ENCODE measurements at places on chromosomes 11 and 22.

- peak; percentile 80 for DNase-seq
Measured at GRCh38 chr22:17569971-17570511, 6.7 kb downstream of the SLC25A18 start.

DNA sequence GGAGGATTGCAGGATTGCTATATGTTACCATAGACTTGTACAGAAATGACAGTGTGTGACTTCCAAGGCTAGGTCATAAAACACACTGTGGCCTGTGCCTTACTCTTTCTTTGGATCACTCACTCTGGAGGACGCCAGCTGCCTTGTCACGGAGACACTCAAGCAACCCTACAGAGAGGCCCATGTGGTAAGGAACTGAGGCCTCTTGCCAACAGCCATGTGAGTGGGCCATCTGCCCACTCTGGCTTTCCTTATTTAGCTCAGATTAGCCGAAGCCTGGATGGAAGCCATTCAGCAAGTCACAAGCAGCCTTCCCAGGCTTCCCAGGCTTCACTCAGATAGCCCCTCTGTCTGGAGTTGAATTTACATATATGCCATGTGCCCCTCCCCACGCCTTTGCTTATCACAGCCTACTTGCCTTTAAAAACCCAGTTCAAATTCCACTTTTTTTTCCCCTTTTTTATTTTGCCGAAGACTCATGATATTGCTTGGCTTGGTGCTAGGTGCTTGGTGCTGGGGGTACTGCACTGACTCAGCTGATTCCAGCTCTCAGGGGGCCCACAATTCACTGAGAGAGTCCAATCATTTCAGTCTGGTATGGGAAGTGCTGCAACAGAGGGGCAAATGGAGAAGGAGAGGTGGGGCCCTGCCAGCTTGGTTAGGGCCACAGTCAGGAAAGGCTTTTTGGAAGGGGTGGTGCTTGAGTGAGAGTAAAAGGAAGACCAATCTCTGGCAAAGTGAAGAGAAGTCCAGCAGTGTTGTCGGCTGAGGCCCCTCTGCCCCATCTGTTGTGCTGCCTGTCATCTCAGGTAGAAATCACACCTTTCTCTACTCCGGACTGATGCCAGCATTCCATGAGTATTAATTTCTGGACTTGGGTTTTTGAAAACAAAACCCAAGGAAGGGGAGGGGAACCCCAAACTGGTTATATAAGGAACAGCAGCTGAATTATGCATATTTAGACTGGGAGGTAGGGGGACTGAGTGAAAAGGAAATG, 14.5 kb upstream of the P4HA3 start:
- DNase-seq: peak; percentile 96

DNA sequence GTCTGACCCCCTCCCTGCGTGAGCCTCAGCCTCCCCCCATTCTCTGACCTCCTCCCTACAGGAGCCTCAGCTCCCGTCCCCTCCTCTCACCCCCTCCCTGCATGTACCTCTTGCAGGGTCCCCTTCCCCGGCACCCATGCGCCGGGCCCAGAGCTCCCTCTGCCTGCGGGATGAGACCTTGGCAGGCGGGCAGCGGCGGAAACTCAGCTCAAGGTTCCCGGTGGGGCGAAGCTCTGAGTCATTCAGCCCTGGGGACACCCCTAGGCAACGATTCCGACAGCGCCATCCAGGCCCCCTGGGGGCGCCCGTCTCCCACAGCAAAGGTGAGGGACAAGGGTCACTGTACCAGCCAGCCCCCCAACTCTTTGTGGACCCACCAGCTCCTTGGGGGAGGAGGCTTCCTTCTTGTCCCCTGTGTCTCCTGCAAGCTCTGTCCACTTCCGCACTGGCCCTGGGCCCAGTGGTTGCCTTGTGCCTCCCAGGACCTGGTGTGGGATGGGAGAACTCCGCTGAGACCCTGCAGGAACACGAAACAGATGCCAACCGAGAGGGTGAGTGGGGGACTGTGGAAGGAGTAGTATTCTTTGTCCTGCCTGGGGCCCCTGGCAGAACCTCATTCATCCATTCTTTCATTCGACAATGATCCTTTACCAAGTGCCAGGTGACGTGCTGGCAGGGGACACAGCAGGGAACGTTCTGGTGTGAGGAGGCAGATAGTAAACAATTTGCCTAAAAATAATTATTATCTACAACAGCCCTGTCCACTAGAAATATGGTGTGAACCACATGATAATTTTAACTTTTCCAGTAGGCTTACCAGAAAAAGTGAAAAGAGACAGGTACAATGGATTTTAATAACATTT, 3.7 kb upstream of the RPS6KA4 start:
- DNase-seq: peak; percentile 93

DNA sequence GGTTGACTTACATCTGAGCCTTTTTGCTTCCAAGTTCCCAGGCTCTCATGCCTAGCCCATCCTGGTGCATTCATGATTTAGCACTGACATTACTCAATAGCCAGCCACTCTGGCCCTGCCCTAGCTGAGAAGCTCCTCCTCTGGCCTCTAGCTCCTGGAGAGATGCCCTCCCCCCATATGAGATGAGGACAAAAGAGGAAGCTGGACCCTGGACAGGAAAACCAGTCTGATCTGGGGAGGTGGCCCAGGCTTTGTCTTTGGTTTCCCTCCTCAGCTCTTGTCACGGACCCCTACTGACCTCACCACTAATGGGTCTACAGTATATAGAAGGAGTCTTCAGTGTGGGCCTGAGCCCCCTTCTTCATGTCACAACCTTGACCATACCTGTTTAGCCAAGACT, 3.0 kb downstream of the RHOG start:
- DNase-seq: no peak

DNA sequence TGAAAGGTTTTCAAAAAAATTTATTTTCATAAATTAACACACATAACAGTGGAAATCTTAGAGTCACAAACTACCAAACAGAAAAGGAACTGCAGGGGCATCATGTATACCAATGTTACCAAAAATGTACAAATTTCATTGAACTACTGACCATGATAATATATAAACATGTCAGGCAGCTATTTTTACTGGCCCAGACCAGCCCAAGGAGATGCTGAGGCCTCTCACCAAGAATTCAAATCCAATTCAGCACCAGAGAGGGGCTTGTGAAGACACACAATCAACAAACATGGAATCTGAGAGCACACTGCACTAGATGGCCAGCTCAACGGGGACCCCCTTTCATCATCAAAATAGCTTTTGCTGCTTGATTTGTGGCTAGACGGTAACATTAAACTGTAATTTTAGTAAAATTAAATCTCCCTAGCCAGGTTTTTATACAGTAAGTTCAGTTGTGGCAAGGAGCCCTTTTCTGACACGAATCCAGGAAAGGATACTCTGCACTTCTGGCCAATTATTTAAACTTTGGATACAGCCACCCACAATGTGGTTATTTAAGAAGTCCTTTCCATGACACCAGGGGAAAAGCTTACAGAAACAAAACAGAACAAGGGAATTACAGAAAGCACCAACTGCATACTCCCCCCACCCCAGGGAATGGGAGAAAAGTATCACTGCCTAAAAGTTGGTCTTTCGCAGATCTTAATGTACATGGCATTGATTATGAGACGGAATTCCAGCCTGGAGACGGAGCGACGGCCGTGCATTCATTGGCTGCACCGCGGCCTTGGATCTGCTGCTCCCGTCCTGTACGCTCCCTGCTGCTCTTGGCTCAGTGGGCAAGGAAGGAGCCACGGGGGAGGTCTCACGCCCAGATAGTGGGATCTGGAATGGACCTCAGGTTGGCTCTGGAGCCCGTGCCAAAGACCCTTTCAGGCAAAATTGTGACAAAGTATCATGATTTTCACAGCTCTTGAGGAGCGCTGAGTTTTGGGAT, 19.6 kb upstream of the PISD start:
- DNase-seq: peak; percentile 82

Data from astrocyte of the hippocampus (primary cell).